ENCODE measurements at places on chromosomes 1 and 21.

GRCh38 chr1:80278936-80279335 lies 1272.4 kb upstream of the ADGRL4 start:
- DNase-seq = no peak

DNA sequence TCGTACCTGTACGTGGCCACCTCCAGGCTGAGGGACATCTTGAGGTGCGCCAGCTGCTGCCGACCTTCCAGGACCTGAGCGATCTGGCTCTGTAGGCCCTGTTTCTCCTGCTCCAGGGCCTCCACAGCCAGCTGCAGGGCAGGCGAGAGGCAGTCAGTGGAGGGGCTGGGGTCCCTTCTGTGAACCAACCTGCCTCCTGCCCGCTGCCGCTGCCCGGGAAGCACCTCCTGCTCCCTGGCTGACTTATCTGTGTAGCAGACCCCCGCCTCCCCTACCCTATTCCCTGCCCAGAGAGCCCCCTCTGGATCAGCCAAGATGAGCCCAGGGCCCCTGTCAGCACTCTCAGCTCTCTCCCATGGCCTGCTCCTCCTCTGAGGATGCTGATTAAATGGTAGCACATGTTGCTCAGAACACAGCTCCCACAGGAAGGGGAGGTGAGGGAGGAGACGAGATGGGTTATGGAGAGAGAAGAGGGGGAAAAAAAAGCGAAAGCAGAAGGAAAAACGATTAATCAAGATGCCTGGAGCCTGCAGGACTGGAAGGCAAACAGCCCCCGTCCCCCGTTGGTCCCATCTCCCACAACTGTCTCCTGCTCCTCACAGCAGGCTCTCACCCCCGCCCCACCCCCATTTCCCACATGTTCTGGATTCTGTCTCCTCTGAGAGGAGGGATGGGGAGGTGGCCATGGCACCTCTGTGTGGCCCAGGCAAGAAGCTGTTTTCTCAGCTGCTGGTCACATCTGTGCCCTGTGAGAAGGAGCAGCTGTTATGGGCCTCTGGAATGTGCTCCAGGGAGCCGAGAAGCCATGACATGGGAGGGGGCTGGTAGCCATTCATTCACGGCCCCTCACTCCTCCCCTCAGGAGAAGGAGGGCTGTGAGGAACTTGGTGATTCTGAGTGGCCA lies 1.7 kb downstream of the NES start:
- no peak for DNase-seq

DNA sequence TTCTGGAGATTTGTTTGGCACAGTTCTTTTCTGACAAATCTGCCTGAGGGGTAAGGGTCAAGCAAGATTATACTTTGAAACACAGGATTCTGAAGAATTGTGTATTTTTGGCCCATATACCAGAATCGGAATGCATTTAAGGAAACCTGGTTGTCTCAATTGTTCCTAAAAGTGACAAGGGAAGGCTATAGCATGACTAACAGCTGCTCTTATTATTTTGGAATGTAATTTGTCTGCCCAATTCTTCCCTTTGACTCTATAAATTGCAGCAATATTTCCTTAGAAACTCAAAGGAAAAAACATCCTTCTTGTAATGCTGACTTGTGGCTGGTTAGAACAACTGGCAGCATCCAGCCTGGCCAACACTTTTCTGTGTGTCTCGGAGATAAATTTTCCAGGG lies 15.8 kb upstream of the VCAM1 start:
- DNase-seq = no peak

DNA sequence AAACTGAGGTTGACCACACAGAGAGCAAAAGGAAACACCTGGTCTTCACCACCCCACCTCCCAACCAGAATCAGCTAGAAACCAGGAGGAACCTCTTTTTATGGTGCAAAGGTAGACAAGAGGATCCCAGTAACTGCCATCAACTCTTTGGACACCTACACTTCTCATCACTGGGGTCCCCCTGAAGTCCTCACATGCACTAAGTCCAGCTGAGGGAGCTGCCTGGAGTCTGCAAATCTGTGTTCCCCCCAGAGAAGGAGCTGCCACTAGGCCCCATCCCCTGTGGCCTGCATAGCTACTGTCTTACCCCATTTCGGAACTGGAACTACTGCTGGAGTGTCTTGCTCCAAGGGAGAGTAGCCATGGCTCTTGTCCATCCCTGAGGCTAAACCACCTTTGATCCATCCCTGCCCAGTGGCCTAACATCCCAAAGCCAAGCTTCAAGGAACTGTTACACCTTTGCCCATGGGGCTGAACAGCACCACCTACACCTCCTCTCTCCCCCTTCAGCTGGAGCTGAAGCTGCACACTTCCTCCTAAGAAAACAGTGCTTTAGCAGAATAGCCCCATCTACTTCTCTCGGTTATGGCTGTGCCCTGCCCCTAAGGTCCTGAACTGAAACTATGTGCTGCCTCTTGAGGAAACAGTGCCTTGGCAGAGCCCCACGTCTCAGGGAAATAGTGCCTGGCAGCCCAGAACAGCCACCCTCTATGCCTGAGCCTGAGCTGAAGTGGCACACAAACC lies 85.4 kb upstream of the CD53 start:
- DNase-seq = no peak

GRCh38 chr1:30900486-30900885 lies 8.1 kb downstream of the SDC3 start:
- DNase-seq = no peak

GRCh38 chr1:201267481-201268229 lies 15.7 kb upstream of the PKP1 start:
- DNase-seq = no peak

DNA sequence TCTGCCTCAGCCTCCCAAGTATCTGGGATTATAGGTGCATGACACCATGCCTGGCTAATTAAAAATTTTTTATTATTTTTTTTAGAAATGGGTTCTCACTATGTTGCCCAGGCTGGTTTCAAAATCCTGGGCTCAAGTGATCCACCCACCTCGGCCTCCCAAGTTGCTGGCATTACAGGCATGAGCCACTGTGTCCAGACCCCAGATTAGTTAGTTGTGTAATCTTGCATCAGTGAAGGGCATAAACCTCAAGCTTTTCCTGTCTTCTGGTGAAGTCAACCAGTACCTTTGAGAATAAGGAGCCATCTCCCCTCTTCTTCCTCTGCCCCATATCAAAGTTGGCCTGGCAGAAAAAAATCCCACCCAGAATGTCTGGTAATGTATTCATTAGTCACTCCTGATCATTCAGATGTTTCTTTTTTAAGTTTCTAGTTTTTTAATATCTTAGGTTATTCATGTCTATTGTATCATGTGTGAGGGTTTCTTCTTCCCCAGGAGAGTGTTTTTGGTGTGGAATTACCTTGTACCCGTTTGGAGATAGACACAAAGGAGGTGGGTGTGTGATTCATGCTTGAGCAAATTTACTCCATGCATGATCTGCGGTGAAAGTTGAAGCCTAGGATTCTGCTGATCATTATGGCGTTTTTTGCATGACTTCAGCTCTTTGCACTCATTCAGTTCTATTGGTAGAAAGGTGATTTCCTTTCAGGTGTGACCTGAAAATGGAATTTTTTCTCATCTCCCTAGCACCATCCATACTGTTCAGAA lies 144.0 kb downstream of the FMN2 start:
- DNase-seq = no peak

DNA sequence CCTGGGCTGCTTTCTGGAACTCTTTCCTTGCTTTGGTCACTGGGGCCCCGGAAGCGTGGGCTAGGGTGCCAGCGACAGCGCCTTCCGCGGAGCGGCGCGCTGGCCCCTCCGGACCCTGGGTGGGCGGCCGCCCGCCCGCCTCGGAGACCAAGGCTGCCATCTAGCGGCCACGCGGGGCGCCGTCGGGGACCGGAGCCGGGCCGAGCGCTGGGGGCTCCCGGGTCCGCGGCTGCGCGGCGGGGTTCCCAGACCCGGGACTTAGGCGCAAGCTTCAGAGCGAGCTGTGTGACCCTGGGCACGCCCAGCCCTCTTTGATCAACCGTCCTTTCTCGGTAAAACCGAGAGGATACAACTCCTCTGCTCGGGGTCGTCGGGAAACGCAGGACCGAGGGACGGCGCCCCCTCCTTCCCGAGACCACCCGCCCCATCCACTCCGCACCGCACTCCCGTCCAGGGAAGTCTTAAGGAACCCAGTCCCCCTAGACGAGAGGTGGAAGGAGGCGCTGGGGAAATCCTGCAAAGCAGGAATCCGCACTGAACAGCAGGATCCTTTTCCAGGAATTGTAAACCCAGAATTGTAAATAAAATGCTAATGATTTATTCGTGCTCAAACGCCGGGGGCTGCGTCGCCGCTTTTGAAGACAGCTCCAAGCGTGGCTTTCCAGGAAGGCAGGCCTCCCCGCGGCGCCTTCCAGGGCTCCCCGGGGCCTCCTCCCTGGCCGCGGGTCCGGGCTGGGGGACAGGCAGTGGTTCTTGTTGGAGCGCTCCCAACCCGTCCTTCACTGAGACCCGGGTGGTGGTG lies 41.2 kb downstream of the RRAGC start:
- peak; percentile 25 for DNase-seq

GRCh38 chr1:25549273-25550154 lies 6.1 kb downstream of the LDLRAP1 start:
- DNase-seq = no peak
